ENCODE measurements at places on chromosomes 5 and 9.

GRCh38 chr5:24280215-24280614 is 364.6 kb downstream of the CDH10 start:
- no peak for DNase-seq

DNA sequence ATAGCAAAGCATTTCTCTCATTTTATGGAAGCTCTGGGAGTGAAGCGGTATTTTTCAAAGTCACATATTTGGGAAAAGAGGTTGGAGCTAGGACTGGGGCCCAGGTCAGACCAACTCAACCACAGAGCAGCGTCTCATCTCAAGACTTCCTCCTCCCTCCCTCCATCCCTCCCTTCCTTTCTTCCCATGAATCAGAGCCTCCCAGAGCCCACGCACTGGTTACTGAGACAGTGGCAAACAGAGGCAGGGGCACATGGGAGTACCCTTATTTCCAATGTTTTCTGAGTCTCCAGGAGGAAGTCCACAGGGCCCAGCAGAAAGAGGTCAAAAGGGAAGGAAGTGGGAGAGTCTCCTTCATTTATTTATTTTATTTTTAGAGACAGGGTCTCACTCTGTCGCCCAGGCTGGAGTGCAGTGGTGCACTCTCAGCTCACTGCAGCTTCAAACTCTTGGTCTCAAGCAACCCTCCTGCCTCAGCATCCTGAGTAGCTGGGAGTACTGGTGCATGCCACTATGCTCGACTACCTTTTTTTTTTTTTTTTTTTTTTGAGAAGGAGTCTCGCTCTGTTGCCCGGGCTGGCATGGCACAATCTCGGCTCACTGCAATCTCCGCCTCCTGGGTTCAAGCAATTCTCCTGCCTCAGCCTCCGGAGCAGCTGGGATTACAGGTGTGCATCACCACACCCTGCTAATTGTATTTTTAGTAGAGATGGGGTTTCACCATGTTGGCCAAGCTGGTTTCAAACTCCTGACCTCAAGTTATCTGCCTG is 52.5 kb upstream of the CDKN2AIPNL start:
- peak; percentile 48 for DNase-seq

DNA sequence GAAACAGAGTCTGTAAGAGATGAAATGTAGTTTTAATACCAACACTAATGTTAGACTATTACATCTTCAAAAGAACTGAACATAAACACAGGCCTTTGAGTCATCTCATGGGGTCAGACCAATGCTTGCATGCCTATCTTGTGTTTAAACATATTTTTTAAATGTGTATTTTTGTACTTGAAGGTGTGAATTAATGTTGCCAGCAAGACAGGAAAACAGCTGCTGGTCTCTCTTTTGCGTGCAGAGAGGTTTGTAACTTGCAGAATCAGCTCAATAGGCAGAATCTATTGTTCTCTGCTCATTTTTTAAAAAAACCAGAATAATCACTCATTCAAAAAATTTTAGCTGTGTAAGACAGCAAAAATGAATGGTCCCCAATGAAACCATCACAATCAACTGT is 180.2 kb downstream of the ALDH1A1 start:
- no peak for DNase-seq

GRCh38 chr5:125012727-125013451 is 266.4 kb upstream of the ZNF608 start:
- DNase-seq: no peak

GRCh38 chr5:132269635-132270334 is 12.3 kb downstream of the PDLIM4 start:
- no peak for DNase-seq

DNA sequence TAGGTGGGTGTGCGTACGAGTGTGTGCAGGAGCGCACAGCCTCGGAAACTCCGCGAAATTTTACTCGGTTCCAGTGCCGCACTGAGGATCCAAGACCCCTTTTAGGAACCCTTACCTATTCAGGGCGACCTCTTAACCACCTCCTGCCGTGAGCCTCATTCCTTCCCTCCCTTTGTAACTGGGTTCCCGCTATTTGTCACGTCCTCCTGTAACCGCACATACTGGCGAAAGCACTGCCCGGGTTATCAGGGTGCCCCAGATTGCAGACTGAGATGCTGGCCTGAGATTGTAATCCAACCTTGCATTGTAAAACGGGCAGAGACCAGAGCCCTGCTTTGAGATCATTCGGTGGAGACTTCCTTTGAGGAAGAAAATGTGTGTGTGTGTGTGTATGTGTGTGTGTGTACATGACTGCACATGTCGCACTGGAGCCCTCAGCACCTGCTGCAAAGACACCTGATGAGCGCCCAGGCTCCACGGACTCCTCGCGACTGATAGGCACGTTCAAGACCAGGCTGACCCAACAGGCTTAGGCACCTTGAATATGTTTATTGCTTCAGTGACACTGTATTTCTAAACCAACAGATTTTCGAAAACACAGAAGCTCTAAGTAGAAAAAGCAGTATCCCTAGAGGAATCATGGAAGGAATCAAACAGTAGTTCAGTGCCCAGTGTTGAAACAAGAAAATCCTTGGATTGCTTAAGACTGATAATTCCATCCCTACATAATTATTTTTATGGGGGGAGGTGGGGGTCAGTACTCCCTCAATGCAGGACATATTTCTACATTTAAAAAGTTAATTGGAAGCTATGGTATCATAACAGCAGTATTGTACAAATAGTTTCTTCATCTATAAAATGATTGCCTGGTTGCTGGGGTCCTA is 86.5 kb upstream of the TNFAIP8 start:
- DNase-seq: no peak

- DNase-seq: no peak
Observed at GRCh38 chr9:35267710-35268109, 105.9 kb downstream of the UNC13B start.

DNA sequence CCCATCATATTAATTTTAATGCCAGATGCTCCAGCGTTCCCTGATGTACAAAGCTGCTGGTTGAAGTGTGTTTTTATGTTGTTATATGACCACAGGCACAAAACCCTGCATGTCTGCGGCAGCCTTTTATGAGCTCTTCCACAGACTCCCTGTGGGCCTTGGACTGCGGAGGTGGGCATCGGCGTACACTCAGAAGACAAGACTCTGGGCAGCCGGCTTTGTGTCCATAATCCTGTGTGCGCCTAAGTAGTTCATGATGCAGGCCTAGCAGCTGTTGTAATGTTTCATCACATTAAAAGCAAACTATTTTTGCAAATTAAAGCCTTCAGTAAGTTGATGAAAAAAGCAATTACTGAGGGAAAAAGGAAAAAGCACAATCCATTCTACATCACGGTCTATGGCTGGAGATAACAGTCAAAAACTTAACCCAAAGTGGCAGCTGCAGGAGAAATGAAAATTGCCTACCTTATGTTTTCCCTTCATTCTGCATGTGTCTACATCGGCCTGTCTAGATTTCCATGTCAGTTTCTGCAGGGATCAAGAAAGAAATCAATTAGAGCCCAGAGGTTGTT is 78.8 kb downstream of the SEMA6A start:
- DNase-seq: no peak

DNA sequence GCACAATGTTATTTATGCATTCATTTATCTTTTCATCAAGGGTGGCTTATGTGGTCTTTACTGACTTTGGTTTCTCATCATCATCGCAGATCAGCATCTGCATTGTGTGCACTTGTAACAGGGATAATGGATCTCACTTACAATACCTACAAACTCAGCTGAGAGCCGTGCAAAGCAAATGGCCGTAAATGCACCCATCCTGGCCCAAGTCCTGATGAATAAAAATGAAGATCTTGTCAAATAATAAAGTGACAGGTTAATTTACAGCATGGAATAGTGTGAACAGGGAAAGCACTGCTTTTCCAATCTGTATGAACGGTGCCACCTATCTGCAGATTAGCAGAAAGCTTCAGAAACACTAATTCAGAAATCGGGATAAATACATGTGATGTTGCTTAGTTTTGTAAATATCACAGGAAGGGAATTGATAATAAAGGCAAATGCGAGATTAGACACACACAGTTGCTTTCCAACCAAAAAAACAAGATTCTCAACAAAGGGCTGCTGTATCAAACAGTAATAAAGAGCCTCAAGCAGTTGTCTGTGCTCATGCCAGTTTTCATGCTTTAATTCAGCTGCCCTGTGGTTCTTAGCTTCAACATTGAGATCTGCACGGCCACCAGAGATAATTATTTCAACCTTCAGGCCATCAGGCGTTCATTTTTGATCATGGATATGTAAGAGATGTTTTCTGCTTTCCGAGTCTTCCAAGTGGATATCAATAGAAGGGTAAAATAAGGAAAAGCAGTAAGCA is 153.4 kb upstream of the POU5F2 start:
- DNase-seq: no peak

- DNase-seq: no peak
Observed at GRCh38 chr9:131237931-131238401, 38.3 kb downstream of the FAM78A start.

- DNase-seq: no peak
Observed at GRCh38 chr9:126411225-126411947, 84.8 kb downstream of the MVB12B start.

DNA sequence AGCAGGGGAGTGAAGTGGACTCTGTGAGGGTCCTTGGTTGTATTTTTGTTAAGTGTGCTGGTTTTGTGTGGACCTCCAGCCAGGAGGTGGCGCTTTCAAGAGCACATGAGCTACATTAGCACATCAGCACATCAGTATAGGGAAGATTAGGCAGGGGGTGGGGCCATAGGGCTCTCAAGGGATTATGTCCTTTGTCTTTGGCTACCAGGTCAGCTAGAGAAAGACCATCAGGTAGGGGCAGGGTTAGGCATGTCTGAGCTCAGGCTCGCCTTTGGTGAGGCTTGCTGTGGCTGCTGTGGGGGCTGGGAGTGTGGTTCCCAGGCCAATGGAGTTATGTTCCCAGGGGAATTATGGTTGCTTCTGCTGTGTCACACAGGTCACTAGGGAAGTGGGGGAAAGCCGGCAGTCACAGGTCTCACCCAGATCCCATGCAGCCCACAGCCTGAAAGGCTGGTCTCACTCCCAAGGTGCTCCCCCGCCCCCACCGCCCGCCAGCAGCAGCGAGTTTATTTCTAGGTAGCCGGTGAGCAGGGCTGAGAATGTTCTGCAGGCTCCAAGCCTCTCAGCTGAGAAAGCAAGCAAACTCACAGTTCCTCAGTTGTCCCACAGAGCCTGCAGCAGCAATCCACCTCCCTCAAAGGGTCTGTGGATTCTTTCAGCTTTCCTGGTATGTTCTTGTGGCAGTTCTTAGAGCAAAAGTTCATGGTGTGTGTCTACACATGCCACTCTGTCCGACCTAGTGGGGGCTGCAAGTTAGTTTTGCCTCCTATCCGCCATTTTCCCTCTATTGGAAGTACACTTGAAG is 13.7 kb downstream of the OR1J1 start:
- no peak for DNase-seq

DNA sequence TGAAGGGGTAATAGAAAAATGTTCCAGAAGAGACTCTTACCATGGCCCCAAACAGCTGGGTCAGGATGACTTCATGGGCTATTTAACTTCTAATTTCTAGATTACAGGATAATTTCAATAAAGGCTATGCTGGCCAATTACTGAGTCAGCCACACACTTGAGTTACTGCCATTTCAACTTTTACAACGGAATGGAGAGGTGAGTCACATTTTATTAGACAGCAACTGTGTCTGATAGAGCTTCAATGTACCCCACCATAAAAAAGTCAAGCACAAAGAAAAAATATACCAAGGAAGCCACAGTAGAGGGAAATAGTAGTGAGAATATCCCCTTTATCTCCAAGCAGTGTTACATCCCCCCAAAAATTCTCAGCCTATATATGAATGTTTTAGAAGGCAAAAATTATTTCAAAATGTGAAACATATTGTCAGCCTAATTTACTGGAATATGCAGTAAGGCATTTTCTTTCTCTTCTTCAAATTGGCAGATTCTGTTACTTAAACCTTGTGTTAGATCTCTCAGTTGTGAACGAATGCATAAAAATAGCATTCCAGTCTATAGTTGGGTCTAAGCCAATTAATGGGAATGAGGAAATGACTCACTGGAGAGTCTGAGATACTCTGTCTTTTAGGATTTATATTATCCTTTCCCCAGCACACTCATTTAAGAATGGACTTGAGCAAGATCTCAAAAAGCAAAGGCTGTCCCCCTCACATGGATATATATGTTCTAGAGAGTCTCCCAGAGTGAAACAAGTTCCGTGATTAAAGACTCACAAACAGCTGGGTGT is 47.1 kb upstream of the RAI14 start:
- no peak for DNase-seq

DNA sequence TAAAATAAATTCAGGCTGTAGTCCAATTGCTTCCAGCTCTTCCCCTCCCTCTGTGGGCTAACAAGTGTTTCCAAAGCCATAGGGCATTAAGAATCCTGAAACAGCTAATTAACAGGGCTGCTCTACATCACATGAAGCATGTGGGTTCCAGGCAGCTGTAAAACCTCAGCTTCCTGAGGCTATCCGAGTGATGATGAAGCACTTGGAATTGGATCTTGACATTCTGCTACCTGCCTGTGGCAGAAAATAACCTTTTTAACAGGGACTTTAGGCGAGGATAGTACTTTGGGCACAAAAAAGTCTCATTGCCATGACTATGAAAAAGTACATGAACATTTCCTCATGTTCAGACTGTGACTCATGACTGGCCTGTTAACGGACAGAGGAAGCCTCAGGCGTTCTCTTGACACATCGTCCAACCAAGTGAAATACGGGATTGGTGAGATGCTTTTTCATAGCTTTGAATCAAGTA is 107.2 kb downstream of the PDE4D start:
- DNase-seq: no peak

DNA sequence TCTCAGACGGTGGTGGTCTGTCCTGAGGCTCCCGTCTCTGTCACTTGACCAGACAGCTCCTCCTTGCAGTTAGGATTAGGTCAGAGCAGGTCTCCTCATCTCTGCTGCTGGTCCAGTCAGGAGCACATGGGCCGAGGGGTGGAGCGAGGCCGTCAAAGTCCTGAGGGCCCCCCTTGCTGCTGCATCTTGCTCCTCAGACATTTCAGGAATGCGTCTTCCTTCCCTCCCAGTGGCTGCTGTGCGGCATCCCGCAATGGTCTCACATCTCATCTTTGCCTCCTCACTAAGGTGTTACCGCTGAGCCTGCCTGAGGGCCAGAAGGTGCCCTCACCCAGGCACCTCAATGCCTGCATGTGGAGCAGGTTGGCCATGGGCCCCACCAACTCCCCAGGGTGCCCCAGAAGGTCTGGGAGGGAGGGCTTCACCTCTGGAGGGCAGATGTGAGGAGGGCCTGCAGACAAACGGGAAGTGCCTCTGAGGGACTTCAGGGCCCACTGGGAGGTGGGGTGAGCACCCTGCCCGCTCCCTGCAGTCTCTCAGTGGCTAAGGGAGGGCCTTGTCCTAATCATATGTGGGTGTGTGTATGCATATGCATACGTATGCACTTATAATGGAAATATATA is 137.7 kb upstream of the LMX1B start:
- DNase-seq: no peak

Data from lower leg skin (tissue), 4 donors.